IPS DF 19.7 (cell line): ENCODE measurements at places on chromosomes 5 and 9.

GRCh38 chr9:108874058-108874788, 12.2 kb downstream of the ACTL7A start:
- no peak for DNase-seq

GRCh38 chr5:68382640-68383039, 167.1 kb downstream of the PIK3R1 start:
- DNase-seq: no peak

GRCh38 chr5:141420855-141421488, at the start of gene PCDHGA11:
TSS of gene PCDHGA11 (plus strand) at chr5:141421051. CDS start at chr5:141421228, 177 bp downstream.
- DNase-seq: no peak

DNA sequence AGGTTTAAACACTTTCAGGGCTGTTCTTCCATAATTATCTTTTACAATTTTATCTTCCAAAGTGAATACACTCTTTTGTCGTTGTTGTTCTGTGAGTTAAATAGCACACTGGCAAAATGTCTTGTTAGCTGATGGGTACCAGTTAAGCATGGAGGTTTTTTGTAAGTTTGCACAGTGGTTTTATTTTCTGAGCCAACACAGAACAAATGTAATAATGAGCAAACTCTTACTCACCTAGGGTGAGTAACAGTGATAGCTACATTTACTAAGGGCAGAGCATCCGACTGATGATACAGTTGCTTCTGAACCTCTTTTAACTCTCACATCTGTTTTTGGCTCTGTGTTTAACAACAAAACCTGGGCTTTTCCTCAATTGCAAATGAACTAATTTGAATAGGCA, 103.2 kb downstream of the CTNND2 start:
- DNase-seq: no peak

- DNase-seq: peak; percentile 50
These were observed 167.3 kb downstream of the TRPM3 start for GRCh38 chr9:70954126-70954525.

GRCh38 chr5:64526734-64527439, 21.1 kb downstream of the RGS7BP start:
- no peak for DNase-seq
